ENCODE measurements at places on chromosomes 3 and 15.

DNA sequence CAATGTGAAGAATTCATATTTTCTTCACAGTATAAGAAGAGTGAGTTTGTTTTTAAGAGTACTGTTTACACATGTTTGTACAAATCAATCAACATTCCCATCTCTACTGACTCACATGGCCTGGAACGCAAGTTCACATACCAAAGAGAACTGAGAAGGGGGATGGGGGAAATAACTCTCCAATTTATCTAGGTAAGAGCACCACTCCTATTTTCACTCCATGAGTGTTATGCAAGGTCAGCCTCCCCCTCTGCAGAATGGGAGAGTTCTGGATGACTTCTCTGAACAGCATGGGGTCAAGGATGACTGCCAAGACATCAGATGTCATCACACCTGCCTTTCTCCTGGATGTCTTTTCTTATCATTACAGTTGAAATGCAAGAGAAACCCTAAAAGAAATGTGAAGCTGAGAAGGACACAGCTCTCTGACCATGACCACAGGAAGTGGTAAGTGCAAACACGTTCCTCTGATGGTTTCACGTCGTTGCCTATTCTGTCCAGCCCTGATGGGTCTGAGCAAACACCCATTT, 95.2 kb downstream of the SEMA6D start:
- no peaks in the 10 kb centered on the region for H3K4me1 ChIP-seq
- H3K27ac ChIP-seq = no peak overlapping the region
- no peaks in the 10 kb centered on the region for H3K27me3 ChIP-seq

DNA sequence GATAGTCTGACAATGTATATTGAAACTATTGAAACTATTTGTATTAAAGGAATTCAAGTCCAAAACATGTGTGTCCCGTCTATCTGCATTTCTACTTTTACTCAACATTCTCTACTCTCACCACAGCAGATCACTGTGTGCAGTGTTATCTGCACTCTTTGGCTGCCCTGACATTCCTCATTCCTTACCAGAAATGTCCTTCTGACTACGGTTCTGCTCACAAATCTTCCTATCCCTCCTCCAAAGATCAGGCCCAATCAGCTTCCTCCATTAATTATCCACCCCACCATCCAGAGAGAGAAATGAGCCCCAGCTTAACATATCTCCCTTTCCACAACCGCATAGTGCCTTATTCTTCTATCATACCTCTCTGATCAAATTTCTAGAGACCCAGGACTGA, 94.7 kb downstream of the TBL1XR1 start:
- DNase-seq = peak; percentile 85
- no peaks in the 10 kb centered on the region for H3K36me3 ChIP-seq
- H3K27me3 ChIP-seq = no peaks in the 10 kb centered on the region
- H3K4me1 ChIP-seq = peaks cover 7% of the 10 kb centered on the region

- peak; percentile 2 for DNase-seq
- no peaks in the 10 kb centered on the region for H3K27me3 ChIP-seq
- H3K4me1 ChIP-seq = no peaks in the 10 kb centered on the region
- H3K36me3 ChIP-seq = no peaks in the 10 kb centered on the region
- H3K4me3 ChIP-seq = no peak overlapping the region
These were observed 31.6 kb downstream of the CACNA1D start for GRCh38 chr3:53525765-53526703.

GRCh38 chr3:132029182-132029902, 5.5 kb downstream of the CPNE4 start:
- no peak overlapping the region for H3K27ac ChIP-seq
- no peak overlapping the region for H3K4me3 ChIP-seq
- peaks cover 26% of the 10 kb centered on the region for H3K27me3 ChIP-seq
- H3K36me3 ChIP-seq = no peaks in the 10 kb centered on the region
- peaks cover under 1% of the 10 kb centered on the region for H3K4me1 ChIP-seq

- H3K27me3 ChIP-seq = no peaks in the 10 kb centered on the region
- H3K36me3 ChIP-seq = no peaks in the 10 kb centered on the region
- DNase-seq = no peak
These were observed 9.8 kb downstream of the VILL start for GRCh38 chr3:38000242-38000916.

GRCh38 chr3:175077216-175077615, 218.1 kb downstream of the NAALADL2 start:
- no peak overlapping the region for H3K27ac ChIP-seq
- DNase-seq = no peak
- no peak overlapping the region for H3K4me3 ChIP-seq
- no peaks in the 10 kb centered on the region for H3K36me3 ChIP-seq
- H3K27me3 ChIP-seq = no peaks in the 10 kb centered on the region
- no peaks in the 10 kb centered on the region for H3K4me1 ChIP-seq

GRCh38 chr3:127728417-127729015, 55.8 kb downstream of the ABTB1 start:
- peaks cover under 1% of the 10 kb centered on the region for H3K4me1 ChIP-seq
- no peaks in the 10 kb centered on the region for H3K27me3 ChIP-seq
- H3K36me3 ChIP-seq = no peaks in the 10 kb centered on the region
- no peak overlapping the region for H3K27ac ChIP-seq

- H3K27me3 ChIP-seq = no peaks in the 10 kb centered on the region
- peaks cover 5% of the 10 kb centered on the region for H3K36me3 ChIP-seq
- DNase-seq = no peak
- no peak overlapping the region for H3K4me3 ChIP-seq
- H3K27ac ChIP-seq = no peak overlapping the region
These were observed 30.3 kb upstream of the SEMA3F start for GRCh38 chr3:50124800-50125178.

DNA sequence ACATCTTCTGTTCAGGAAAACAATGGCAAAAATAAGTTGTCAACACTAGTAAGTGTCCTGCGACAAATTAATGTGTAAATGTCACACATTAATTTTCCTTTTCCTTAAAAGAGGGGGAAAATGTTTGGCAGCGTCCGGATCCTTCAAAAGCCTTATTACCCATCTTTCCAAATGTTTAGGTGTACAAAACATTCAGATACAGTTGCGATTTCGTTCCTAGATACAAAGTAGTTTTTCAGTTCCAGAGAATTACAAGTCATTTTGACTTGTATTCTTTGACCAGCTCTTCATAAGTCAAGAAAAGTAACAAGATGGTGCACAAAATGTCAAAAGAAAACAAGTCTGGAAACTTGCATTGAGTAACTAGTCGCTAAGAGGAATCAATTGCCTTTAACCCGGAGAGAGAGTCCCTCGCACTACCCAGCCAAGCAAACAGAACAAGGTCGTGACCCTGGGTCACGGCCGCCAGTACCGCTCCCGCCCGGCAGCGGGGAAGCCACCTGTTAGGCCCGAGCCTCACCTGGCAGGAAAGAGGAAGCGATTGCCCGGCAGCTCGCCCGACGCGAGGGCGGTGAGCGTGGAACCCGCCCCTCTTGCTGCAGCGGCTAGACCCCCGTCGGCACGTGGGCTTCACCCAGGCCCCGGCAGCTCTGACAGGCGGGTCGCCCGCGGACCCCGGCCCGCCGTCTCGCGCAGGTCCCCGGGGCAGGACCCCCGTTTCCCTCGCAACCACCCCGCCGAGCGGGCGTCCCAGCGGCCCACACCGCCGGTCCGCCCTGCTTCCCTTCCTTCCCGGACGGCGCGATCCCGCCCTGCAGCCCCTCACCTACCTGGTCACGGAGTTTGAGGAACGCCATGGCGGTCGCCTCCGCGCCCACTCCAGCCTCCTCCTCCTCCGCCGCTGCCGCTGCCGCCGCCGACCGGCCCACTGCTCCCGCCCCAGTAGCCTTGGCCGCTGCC, 61.0 kb upstream of the ANKRD28 start:
- peak overlapping the region; percentile 81 for H3K4me3 ChIP-seq
- H3K36me3 ChIP-seq = no peaks in the 10 kb centered on the region
- H3K4me1 ChIP-seq = peaks cover 14% of the 10 kb centered on the region
- DNase-seq = no peak
- H3K27me3 ChIP-seq = no peaks in the 10 kb centered on the region
- peak overlapping the region; percentile 23 for H3K27ac ChIP-seq

DNA sequence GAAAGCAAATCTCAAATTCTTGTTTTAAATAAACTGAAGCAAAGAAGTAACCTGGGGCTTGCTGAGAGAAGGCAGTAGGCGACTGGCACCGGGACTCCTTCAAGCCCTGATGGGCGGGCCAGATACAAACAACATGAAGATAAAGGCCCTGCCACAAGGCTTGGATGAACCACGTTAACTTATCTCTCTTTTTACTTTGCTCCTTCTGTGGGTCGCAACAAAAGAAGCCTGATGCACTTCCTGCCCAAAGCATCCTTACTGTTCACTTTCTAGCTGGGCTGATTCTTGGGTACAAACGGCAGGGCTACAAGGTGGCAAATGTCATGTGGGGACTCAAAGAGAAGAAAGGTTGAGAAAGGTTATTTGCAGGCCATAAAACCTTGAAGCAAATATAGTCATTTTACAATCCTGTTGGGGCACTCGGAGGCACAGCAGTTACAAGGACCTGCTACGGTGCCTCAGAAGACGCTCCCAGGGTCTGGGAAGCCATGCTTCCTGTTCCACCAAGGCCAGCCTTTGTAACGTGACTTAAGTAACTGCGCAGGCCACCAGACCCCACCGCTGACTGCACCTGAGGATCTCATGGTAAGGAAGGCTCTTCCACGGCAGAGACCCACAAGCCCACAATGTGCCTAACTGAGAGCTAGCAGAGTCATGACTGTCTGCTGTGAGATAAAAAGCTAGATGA, 71.1 kb downstream of the CHSY1 start:
- H3K27ac ChIP-seq = peak overlapping the region; percentile 46
- H3K4me1 ChIP-seq = peaks cover 8% of the 10 kb centered on the region
- no peak overlapping the region for H3K4me3 ChIP-seq
- H3K27me3 ChIP-seq = no peaks in the 10 kb centered on the region
- DNase-seq = no peak

DNA sequence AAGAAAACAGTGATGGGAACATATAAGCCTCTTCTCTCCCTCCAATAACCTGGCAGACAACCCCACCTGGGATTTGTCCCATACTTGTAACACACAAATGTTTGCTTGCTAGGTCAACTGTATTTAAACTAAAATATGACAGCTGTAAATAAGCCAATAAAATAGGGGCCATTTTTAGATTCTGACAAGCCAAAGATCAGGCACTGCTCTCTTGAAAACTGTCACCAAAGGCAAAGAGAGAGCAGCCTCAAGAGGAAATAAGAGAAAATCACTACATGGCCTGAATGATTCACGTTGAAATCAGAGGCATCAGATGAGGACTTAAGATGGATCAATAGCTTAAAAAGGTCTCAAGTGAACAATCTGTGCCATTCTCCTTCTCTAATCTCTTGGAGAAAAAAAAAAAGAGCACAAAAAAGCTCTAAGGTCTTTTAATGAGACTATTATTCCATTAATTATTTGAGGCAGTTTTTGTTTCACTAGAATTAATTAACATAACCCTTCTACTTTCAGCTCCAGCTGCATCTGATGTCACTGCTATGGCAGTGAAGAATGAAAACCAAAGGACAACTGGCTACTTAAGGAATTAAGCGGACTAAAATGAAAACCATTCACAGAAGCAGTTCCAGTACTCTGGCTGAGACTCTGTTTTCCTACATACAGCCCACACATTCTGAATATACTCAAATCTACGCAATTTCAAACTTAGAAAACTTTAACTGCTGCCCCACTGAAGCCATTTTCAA, 19.0 kb downstream of the MYO5A start:
- no peak overlapping the region for H3K4me3 ChIP-seq
- H3K27ac ChIP-seq = no peak overlapping the region
- H3K36me3 ChIP-seq = no peaks in the 10 kb centered on the region
- no peaks in the 10 kb centered on the region for H3K4me1 ChIP-seq
- H3K27me3 ChIP-seq = no peaks in the 10 kb centered on the region

GRCh38 chr3:119662604-119663373, 2.4 kb upstream of the POPDC2 start:
- H3K36me3 ChIP-seq = no peaks in the 10 kb centered on the region
- H3K27ac ChIP-seq = no peak overlapping the region
- no peaks in the 10 kb centered on the region for H3K4me1 ChIP-seq

DNA sequence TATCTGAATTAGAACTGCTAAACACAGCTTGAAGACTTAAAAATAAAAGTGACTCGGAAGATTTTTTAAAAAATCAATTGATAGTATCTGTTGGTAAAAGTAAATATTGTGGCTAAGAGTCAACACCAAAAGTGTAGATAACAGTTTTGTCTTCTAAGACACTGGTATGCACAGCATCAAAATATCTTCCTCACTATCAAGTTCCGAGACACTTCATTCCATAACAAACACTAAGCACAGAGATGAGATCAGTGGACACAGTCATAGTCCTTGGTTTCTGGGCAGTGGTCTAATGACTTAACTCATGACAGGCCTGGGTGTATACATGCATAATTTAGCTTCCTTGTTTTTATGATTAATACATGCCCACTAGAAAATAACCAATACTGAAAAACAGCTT, 63.2 kb downstream of the PXYLP1 start:
- no peaks in the 10 kb centered on the region for H3K27me3 ChIP-seq
- DNase-seq = peak; percentile 90
- H3K27ac ChIP-seq = peak overlapping the region; percentile 59
- H3K4me3 ChIP-seq = peak overlapping the region; percentile 14
- peaks cover 2% of the 10 kb centered on the region for H3K4me1 ChIP-seq

GRCh38 chr15:85543741-85544155, 163.3 kb downstream of the AKAP13 start:
- H3K4me1 ChIP-seq = no peaks in the 10 kb centered on the region
- no peaks in the 10 kb centered on the region for H3K36me3 ChIP-seq
- no peak for DNase-seq

GRCh38 chr3:29683018-29683993, 402.4 kb downstream of the RBMS3 start:
- H3K4me1 ChIP-seq = peaks cover 29% of the 10 kb centered on the region
- no peaks in the 10 kb centered on the region for H3K27me3 ChIP-seq
- H3K36me3 ChIP-seq = no peaks in the 10 kb centered on the region
- H3K4me3 ChIP-seq = no peak overlapping the region

DNA sequence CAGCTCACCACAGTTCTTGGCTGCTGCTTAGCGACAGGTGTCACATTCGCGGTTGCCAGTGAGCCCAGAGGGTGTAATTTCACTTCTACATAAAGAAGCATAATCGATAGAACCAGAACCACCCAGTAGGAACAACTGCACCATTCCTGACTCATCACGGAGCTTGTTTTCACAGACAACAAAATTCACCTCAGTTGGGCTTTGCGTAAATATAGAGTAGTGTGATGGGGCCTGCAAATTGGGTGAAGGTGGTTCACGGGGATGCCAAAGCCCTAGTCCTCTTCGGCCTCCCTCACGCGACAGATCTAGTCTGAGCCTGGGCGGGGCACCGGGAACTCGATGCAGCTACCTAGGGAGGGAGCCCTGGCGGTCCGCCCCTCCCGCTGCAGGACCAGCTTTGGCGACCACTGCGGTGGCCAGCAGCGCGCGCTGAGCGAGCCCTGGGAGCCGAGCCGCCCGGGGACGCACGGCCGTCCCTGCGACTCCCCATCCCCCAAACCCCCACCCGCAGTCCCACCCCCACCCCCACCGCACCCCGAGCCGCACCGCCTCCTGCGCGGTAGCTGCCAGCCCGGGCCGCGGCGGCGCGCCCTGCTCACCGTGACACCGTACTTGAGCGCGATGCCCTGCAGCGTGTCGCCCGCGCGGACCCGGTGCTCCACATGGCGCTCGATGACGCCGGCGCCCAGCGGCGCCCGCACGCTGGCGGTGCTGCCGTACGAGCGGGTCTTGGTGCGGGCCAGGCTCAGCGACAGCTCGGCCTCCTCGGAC, 519 bp downstream of the LYSMD2 start:
- H3K27me3 ChIP-seq = no peaks in the 10 kb centered on the region
- no peaks in the 10 kb centered on the region for H3K36me3 ChIP-seq
- no peak overlapping the region for H3K27ac ChIP-seq

- DNase-seq = peak; percentile 94
- H3K4me3 ChIP-seq = no peak overlapping the region
- H3K36me3 ChIP-seq = no peaks in the 10 kb centered on the region
- peaks cover 13% of the 10 kb centered on the region for H3K4me1 ChIP-seq
- peak overlapping the region; percentile 78 for H3K27ac ChIP-seq
These were observed 284.5 kb upstream of the MME start for GRCh38 chr3:154795582-154795981.

Measured in astrocyte (in vitro differentiated cells and primary cell).